ENCODE measurements at places on chromosomes 3 and 15.

DNA sequence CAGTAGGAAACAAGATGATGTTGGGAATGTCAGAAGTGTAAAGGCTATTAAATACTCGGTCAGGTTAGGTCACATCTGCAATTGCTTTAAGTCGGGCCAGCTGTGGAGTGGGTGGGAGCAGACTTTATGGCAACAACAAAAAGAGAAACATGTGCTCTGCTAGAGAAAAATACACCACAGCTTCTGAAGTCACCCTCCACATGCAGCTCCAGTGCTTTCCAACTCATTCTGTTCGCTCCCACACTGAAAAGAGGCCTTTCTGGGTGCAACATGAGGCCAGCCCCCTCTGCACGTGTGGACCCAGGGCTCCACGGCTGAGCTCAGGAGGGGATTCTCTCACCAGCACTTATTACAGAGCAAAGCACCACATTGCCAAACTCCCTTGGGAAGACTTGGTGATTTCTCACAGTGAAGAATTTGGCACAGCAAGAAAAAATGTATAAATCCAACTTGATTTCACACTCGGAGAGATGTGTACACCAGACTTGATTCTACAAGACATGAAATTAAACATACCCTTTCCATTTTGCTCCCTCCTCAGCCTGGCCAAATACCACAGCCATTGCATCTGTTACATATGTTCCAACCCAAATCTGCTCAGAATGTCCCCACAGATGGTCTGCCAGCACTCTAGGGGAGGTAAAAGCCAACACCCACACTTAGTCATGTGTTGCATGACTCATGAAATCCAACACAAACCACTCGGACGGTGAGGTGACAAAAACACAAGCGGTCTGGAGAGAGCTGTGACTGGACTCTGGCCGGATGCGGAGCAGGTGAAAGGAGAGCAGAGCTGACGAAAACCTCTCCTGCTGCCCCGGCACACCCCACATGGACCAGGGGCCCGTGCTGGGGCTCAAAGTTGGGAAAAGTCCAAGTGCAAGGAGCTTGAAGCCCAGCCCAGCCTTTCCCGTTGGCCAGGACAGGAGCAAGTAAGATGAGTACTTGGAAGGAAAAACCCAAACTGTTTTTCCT, 74.6 kb downstream of the ITGB5 start:
- DNase-seq: peak; percentile 85

DNA sequence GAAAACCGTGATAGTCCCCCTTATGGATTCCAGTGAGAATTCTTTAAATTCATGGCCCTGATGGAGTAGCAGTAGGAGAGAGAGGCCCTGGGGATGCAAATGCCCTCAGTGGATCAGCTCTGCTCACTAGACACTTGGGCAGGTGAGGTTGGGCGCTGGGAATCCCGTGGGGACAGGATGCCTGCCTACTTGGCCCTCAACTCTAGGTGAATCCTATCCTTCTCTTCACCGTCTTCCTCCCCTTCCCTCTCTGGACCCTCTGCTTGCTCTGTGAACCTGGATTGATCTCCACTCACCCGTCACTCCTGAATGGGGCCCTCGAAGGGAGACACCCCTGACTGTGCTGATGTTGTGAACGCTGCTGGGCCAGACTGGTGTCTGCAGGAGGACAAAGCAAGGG, 77.4 kb downstream of the SEC22A start:
- DNase-seq: no peak

GRCh38 chr3:98223907-98224672, 40.0 kb upstream of the OR5H6 start:
- no peak for DNase-seq

- DNase-seq: no peak
Measured at GRCh38 chr3:41688595-41689380, 273.1 kb downstream of the ULK4 start.

DNA sequence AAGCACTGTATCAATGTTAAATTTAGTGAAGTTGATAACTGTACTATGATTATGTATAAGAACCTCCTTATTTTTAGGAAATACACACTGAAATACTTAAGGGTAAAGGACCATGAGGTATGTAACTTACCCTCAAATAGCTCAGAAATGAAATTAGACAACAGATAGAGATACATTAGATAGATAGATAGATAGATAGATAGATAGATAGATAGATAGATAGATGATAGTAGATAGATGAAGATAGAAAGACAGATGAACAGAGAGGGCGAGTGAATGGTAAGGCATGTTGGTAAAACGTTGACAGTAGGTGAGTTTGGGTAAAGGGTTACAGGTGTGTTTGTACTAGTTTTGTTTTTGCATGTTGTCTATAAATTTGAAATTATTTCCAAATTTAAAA, 38.0 kb upstream of the ACAN start:
- no peak for DNase-seq

DNA sequence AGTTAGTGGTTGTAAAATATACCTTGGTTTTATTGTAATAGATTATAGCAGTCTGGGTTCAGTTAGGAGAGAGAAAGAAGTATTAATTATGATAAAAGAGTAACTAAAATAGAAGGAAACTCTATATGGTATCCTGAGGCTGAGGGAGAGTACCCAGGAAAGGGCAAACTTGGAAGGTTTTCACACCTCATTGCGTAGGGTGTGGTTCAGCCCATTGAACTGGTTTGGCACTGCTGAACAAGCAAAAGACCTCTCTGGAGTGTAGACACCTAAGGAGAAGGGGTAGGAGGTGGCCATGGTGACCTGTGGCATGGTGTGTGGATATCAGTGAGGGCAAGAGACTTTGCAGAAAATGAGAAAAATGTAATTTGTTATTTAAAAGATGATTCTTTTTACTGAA, 63.5 kb downstream of the STT3B start:
- DNase-seq: no peak

- DNase-seq: no peak
Measured at GRCh38 chr3:52254608-52255007, 9.0 kb downstream of the PPM1M start.

DNA sequence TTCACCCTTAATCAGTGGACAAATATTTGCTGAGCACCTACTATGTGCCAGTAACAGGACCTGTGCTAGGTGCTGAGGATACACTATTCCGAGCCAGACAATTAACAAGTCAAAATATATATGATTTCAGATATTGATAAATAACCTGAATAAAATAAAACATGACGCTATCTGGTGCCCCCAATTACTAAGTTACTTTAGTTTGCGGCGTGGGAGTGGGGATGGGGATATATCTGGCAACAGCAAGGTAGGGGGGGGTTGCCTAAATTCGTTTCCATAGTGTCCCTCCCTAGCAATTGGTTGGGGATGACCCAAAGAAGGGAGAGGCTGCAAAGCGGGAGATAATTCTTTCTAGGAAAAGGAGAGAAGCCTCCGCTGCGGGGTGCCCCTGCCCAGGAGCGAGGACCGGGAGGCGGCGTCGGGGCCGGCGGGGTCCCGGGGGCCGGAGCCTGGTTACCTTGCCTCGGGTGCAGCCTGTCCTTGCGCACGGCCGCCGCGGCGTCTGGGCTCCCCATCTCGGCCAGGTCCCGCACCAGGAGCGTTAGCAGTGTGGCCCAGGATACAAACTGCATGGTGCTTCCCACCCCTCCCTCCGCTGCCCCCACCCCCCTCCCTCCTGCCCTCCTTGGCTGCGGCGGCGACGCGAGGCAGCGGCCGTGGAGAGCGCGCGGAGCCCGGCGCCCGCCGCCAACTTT, 567 bp downstream of the ADAMTS9 start:
- DNase-seq: no peak

GRCh38 chr15:28128031-28128430, 28.9 kb upstream of the OCA2 start:
- no peak for DNase-seq

GRCh38 chr15:101193120-101193644, 58.7 kb downstream of the CHSY1 start:
- no peak for DNase-seq

GRCh38 chr15:64622410-64623260, 152.8 kb downstream of the RBPMS2 start:
- DNase-seq: no peak

- no peak for DNase-seq
Measured at GRCh38 chr3:62161371-62161770, 212.0 kb downstream of the FEZF2 start.

DNA sequence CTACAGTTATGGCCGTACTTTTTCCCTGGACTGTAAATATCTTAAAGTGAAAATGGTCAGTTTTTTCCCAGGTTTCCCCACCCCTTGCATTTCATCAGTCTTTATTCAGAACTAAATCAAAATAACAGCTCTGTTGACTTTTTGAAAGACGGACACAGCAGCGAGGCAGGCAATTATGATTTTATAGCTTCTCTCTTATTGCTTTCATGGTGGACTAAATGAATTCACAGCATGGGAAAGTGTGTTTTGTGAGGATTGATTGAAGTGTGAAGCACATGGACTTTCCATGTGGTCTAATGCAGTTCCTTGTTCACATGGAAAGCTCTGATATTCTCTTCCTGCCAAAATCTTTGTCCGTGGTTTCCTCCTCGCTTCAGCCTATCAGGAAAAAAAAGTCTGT, 268.7 kb upstream of the ARL6 start:
- no peak for DNase-seq

DNA sequence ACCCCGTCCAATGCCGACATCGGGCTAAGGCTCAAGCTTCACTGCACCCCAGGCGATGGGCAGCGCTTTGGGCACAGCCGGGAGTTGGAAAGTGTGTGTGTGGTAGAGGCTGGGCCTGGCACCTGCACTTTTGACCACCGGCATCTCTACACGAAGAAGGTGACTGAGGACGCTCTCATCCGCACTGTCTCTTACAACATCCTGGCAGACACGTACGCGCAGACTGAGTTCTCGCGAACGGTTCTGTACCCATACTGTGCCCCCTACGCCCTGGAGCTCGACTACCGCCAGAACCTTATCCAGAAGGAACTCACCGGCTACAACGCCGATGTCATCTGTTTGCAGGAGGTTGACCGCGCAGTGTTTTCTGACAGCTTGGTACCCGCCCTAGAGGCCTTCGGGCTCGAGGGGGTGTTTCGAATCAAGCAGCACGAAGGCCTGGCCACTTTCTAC, 1.0 kb downstream of the PDE12 start:
- peak; percentile 48 for DNase-seq

DNA sequence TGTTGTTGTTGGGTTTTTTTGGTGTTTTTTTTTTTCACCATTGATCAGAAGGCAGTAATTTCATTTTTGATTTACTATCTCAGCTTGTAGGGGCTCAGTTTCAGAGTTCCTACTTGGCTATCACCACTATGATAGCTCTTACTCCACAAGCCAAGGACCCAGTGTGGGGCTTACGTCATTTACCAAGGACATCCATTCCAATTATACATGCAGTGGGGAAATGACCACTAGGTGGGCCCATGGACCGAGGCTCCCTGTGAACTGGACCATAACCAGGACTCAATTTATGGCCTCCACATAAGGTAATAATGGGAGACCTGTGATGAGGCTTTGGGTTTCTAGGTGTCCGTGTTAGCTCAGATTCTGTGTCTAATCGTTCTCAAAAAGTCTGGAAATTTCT, 67.5 kb upstream of the CACNA1D start:
- DNase-seq: no peak

DNA sequence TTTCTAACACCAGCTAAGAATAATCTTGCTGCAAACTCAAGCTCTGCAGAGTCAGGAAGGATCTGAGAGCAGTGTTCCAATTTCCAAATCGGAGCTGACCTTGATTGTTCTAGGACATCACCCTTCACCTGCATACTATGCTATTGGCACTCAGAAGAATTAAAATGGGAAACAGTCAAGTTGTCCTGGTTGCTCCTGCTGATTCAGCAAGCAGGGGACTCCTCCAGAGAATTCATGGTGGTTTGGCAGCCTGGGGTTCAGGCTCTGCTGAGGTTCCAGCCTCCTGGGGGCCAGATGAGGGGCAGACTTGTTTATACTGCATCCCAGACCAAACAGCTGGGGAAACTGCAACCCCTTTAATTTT, 213.7 kb upstream of the ADAMTS9 start:
- no peak for DNase-seq

DNA sequence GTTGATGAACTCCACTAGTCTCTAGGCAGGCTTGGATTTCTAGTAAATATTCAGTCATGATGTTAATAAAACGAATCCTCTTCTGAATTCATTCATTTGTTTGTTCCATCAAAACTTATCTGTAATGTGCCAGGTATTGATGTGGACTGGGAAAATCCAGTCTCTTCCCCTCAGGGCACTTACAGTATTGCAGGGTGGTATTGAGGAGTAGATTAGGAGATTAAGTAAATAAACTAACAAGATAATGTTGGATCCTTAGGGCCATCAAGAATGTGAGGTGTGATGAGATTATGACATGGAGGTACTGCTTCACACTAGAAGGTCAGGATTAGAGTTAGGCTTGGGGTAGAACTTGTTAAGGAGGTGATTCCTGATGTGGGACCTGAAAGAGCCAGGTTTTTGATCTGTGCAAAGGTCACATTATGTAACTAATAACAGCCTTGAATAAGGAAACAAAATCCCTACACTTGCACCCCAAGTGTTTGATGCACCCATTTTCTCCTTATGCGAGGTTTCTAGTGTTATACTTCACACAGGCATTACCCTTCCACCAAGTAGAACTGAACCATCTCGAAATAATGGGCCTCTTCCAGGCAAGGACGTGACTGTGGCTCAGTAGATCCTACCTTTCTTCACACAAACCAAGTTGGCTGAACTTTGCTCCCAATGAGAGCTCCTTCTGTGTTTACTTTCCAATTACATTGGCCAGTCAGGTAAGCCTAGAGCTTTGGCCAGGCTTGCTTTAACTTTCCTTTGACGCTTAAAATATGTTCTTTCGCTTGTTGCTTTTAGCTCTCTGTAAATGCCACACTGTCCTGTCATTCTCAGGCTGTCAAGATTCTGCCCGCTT, 16.7 kb downstream of the MCTP2 start:
- peak; percentile 63 for DNase-seq

DNA sequence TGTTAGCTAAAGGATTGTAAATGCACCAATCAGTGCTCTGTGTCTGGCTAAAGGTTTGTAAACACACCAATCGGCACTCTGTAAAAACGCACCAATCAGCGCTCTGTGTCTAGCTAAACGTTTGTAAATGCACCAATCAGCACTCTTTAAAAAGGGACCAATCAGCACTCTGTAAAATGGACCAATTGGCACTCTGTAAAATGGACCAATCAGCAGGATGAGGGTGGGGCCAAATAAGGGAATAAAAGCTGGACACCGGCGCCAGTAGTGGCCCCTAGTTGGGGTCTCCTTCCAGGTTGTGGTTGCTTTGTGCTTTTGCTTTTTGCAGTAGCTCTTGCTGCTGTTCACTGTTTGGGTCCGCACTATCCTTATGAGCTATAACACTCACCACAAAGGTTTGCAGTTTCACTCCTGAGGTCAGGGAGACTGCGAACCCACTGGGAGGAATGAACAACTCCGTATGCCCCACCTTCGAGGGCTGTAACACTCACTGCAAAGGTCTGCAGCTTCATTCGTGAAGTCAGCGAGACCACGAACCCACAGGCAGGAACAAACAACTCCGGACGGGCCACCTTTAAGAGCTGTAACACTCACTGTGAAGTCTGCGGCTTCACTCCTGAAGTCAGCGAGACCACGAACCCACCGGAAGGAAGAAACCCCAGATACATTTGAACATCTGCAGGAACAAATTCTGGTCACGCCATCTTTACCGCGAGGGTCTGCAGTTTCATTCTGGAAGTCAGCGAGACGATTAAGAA, 1.1 kb upstream of the SUCLG2 start:
- DNase-seq: no peak

Data from left lobe of liver (tissue), 2 donors.